Ammon's horn (tissue), 1 donor: ENCODE measurements at places on chromosomes 6 and 20.

DNA sequence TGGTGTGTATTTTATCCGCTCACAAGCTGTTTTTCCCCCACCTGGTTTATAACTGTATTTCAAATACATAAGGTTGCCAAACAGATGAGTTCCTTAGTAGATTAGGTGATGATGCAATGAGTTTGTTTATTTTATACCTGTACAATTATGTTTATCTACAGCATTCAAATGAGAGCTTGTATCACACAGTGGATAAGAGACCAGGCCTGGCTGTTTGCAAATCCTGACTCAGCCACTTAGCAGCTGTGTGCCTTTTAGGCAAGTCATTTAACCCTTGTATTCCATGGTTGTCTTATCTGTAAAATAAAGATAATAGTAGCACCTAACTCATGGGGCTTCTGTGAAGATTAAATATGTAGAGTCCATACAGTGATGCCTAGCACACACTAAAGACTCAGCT is 143.7 kb downstream of the MOXD1 start:
- no peak for DNase-seq

- no peak for DNase-seq
These were observed 11.4 kb upstream of the KCNQ2 start for GRCh38 chr20:63483834-63484233.

- no peak for DNase-seq
These were observed 280.6 kb upstream of the PLCB4 start for GRCh38 chr20:8788275-8788674.

GRCh38 chr20:380763-381580 is 412 bp downstream of the TRIB3 start:
- no peak for DNase-seq

DNA sequence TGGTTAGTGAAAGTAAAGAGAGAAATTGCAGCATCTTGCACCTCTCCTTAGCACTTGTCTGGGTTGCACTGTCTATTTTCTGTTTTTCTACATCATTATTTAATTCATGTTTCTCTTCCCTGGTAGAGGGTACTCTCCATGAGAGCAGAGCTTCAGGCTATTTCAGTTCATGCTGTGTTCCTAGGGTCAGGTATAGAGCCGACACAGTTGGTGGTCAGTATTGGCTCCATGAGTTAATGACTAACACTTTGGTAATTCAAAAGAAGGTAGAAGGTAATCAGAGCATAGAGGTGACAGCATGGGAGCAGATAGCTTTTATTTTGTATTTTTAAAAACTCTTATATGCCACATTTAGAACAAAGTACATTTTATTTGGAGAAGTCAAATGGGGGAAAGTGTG is 42.7 kb downstream of the RIMS1 start:
- DNase-seq = no peak

DNA sequence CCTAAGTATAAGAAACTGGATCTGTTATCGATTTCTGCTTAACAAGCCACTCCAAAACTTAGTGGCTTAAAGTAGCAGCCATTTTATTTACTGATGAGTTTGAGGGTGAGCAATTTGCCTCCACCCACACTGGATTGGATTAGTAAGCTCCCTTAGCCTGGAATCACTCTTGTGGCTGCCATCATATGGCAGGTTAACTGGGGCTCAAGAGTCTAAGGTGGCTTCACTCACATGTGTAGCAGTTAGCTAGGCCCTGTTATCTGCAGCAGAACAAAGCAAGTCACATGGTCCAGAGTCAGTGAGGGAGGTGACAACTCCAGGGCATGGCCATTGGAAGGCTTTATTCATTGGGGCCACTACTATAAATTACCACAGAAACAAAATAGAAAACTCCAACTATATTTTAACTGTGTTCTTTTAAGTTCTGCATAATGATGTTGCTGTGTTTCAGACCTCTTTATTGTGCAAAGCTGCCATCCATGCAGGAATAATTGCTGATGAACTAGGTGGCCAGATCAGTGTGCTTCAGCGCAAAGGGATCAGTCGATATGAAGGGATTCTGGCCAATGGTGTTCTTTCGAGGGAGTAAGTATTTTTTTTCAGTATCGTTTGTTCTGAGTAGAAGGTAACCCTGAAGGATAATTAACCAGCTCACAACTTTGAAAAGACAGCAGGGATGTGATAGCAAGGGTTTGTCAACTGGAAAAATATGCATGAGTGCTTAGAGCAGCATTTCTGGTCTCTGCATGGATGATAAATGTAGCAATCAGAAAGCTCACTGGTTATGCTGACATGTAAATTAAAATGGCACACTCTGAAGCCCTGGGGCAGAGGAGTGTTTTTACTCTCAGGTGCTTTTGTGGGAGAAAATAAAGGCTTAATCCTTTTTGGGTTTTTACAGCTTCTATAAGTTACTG is 49.6 kb downstream of the DCBLD1 start:
- DNase-seq = no peak

DNA sequence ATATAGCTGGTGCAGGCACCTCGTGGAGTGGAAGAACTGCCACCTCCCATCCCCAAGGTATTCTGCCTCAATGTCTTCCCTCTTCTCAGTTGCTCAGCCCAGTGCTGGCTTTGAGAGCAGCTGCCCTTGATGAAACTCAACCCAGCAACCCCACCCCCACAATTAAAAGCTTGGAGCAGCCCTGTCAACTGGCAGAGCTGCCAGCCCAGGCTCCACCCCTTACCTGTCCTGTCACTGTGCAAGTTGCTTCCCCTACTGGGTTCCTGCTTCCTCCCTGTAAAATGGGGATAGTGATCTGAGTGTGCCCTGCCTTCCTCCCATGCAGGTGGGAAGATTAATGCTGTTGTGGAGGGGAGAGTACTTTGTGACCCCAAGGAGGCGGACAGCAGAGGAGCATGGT is 4.5 kb downstream of the TMEM63B start:
- no peak for DNase-seq

DNA sequence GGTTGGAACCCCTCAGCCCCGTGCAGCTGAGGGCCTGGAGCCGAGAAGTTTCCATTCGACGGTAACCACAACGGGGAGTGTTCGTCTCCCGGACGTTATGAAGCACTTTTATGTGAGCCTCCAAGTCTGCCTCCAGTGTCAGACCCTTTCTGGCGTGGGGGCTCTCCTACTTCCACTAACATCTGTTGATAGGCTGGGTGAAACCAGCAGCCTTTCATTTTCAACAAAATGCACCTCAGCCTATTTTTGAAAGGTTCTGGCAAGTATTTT is 257.4 kb downstream of the THBS2 start:
- no peak for DNase-seq

- DNase-seq = no peak
These were observed 8.1 kb downstream of the NEDD9 start for GRCh38 chr6:11224252-11224965.

- DNase-seq = peak; percentile 94
These were observed at the start of gene ENPP5 for GRCh38 chr6:46170357-46171289. TSS of gene ENPP5 (minus strand) at chr6:46170980. CDS start at chr6:46168262, 2,718 bp downstream.

DNA sequence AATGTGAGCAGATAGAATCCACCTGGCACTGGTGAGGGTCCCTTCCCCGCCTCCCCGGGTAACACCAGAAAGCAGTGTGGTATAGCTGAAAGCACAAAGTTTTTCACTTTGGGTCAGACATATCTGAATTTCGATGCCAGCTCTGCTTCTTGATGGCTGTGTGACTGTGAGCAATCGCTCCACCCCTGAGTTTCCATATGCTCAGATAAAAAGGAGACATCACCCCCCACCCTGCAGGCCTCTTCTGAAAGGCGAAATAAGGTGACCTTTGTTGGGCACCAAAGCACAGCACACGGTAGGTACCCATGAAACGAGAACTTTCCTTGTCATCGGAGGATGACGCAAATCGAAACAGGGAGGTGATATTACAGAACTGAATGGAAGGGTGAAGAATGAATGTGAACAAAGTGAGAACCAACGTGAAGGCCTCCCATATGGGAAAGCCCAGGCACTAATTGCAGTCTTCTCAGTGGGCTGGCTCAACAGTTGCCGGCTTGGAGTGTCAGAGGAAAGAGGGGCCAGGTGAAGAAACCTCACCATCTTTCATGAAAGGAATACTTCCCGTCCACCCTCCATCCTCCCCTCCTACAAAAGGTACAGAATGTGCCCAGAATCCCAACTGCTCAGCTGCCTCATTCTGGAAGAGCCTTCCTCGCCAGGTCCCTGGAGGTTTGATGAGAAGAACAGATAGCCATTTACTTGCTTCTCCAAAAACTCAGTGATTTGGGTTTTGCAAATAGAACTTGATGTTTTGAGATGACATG is 61.8 kb downstream of the NFATC2 start:
- no peak for DNase-seq

- no peak for DNase-seq
These were observed 187.5 kb upstream of the SPTLC3 start for GRCh38 chr20:12821249-12821648.
